ELR (cell line): ENCODE measurements at places on chromosomes 16 and 17.

DNA sequence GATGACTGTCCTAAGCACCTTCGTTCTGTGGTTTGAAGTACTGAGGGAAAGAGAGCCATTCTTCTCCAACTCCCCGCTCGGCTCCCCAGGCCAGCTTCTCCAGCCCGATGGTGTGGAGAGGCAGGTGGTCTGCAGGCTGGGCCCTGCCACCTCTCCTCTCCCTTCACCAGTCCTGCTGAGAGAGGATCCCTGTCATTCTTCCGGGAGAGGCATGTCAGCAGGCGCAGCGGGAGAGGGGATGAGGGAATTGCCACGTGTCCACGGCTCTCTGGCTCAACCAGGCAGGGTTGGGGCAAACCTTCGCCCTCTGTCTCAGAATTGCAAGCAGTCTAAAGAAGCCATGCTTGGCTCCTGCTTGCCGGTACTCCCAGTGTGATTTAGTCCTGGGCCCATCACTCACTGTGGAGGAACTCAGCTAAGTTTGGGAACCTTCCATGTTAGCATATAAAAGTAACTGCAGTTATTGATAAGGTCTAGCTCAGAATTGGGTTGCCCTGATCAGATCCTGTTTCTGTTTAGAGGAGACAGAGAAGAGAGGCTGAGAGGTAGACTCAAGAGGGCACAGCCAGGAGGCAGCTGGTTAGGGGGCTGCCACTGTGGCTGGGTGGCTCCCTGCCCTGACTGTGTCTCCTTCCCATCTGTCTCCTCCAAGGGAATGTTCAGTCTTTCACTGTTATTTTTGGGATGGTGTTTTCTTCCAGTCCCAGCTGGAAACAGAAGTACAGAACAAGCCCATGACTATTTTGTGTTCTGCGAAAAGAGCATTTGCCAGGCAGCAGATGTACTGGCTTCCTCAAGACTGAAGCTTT, 17.4 kb downstream of the HS3ST3B1 start:
- DNase-seq = no peak

DNA sequence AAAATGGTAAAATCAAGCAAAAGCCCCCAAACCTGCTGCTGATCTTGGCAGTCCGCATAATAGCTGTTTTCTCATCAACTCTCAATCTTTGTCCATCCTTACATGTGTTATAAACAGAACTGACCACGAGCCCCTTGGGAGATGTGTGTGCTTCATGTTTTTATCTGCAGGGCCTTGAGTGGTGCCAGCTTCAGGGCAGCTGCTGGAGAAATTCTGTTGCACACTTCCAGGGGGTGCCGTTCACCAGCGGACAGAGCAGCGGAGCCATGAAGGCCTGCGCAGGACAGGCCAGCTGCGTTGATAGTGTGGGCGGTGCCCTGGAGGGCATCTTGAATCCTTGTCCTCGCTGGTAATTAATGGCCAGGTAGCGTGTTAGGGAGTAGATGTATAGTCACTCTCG, 20.1 kb downstream of the MPRIP start:
- no peak for DNase-seq

GRCh38 chr17:46184696-46185095, 8.5 kb downstream of the KANSL1 start:
- no peak for DNase-seq

- peak; percentile 69 for DNase-seq
Observed at GRCh38 chr17:66625311-66625767, 209.6 kb upstream of the CACNG5 start.

GRCh38 chr16:80663078-80663477, 122.3 kb downstream of the DYNLRB2 start:
- no peak for DNase-seq

DNA sequence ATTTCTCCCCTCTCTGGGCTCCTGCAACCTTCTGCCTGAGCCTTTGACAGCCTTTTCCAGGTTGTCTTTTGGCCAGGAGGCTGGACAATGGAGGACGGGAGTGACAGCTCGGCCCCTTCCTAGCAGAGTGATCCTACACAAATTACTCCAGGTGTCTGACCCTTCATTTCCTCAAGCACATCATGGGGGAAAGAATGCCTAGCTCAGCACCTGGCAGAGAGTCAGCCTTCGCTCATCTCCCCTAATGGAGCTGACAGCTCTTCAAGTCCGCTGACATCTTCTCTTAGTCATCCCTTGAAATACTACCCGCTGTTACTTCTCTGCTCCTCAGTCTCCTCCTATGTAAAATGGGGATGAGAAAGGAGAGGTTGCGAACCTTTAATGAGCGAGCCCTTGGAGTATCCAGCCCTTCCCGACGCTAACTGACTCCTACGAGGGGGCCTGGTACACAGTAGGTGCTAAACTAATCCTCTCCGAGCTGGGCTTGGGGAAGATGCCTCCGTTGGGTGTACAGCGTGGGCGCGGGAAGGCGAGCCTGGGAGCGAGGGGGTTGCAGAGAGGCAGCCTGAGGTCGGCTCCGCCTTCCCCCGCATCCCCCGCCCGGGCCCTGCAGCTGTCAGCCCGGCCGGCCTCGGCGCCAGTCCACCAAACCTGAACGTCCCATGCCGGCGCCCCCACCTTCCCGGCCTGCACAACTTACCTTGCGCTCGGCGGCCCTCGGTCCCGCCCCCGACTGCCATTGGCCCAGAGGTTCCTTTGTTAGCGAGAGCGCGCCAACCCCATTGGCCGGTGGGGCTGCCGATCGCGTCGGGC, 480 bp upstream of the MPRIP start:
- peak; percentile 98 for DNase-seq

GRCh38 chr17:66678827-66679226, 156.1 kb upstream of the CACNG5 start:
- no peak for DNase-seq

DNA sequence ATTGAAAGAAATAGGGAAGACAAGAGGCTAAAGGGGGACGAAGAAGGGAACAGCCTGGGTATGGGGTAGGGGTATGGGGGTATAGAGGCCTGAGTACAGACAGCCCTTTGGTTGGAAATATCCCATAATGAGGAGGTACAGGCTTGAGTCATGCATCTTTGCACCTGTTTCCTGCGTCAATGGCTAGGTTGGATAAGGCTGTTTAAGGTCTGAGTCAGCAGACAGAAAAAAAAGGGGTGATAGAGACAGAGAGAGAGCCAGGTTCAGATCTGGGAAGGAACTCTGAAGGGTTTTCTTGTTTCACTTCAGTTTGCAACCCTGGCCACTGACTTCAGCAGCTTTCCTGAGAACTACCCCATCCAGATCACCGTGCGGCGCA, 8.5 kb downstream of the FNDC8 start:
- peak; percentile 47 for DNase-seq

DNA sequence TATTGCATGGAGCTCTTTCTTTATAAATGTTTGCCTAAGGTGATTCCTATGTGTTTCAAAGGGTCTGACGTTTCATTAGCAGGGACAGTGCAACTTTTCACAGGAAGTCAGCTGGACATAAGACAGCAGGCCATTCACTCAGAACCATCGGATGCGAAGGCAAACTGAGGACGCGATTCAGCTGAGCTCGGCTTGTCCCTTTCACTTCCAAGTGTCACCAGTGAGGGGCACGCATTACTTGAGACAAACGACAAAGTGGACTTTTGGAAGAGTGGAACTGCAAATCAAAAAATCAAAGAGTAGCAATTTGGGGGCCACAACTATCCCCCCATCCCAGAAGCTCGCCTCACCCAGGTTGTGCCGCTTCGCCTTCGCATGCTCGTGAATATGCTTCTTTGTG, 14.6 kb downstream of the USP22 start:
- no peak for DNase-seq

DNA sequence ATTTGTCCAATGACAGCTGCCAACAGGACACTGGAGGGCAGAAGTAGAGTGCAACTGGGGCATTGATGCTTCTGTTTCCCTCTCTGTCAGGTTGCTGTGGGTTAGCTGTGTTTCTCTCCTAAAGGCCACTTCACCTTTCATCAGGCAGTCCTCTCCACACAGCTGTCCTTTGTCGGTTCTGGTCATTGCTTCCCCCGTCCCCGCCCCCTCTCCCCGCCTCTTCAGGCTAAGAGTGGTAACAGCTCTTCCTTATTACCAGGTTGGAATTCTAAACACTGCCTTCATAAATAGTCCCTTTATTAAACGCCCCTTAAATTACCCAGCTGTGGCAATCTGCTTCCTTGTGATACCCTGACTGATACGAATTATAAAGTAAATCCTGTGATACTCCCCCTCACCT, 31.8 kb upstream of the NSRP1 start:
- DNase-seq = no peak

DNA sequence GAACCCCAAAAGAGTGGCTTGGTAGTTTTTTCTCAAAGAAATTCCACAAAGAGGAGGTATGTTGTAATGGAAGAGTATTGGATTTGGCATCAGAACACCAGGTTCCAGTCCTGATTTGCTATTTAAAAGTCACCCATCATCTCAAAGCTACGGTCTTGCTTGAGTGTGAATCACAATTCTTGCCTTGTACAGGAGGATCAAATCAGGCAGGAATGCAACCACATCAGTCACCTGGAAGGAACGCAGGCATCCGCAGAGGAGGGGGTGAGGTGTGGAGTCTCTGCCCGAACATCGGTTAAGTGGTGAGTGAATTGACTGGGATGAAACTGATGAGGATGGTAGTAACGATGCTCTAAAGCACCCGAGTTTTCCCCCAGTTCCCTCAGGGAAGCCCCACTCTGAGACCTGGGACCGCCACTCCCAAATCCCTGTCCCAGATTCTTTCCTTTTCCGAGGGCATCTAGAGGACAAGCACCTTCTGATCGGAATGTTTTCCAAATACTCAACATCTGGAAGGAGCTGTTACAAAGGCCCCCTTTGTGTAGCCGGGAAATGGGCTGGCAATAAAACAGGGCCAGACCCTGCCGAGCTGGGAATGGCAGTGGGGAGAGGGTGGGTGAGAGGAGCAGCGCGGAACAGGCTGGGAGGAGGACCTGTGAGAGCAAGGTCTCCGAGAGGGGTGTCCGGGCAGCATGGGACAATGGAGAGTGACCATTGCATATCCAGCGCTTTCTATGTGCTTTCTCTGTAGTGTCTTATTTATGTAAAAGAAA, 469.6 kb downstream of the SLC39A11 start:
- no peak for DNase-seq

DNA sequence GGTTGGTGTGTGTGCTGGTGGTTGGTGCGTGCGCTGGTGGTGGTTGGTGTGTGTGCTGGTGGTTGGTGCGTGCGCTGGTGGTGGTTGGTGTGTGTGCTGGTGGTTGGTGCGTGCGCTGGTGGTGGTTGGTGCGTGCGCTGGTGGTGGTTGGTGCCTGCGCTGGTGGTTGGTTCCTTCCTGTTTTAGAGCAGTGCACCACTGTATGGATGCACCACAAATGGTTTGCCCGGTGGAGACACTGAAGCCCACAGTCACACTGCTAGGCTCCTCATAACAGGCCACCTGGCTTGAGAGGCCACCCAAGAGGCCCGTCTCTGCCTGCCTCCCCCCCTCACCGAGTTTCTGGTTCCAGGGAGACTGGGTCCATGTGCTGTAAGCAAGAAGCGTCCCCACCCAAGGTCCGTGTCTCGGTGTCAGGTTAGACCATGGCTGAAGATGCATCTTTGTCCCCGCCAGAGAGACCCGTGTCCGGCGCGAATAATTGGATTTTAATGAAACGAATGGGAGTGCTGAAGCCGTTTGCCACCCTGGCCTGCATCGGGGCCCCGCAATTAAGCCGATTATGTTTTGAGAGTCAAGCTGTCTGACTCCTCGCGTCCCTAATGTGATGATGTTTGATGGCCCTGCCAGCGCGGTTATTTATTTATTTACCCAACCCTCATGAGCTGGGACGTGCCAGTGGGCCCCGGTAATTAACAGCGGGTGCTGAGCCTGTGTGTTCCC, 161.3 kb upstream of the GSE1 start:
- DNase-seq = no peak

- no peak for DNase-seq
Observed at GRCh38 chr16:88702371-88703210, 3.6 kb downstream of the RNF166 start.

- peak; percentile 58 for DNase-seq
Observed at GRCh38 chr17:79789943-79790804, 6.7 kb downstream of the CBX8 start.

DNA sequence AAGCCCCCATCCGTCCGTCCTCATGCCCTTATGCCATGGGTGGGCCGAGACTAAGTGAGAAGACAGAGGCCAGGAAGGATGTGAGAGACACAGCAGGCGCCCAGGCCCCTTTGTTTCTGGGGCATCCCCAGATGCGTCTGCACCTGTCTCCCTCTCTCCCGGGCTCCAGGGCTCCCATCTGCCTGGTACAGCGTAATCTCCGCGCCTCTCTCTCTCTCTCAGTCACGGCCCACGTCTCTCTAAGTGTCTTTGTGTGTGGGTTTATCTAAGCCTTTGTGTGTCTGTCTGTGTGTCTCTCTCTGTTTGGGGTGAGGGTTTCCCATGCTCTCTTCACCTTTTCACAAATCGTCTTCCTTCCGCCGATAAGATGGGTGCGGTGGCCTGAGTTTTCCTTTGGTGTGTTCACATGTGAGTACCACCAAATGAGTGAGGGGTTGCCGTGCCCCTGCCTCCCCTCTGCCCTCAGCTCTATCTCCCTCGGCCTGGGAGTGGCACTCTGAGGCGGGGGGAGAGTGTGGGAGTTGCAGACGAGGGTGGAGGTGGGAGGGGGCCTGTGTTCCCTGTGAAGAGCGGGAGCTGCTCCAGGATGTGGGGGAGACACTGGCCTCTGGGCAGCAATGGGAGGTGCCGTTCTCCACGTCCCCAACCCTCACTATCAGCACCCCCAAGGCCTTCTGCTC, 25.8 kb upstream of the ABCC3 start:
- no peak for DNase-seq

- DNase-seq = no peak
Observed at GRCh38 chr16:21189311-21189710, 22.1 kb downstream of the ZP2 start.

DNA sequence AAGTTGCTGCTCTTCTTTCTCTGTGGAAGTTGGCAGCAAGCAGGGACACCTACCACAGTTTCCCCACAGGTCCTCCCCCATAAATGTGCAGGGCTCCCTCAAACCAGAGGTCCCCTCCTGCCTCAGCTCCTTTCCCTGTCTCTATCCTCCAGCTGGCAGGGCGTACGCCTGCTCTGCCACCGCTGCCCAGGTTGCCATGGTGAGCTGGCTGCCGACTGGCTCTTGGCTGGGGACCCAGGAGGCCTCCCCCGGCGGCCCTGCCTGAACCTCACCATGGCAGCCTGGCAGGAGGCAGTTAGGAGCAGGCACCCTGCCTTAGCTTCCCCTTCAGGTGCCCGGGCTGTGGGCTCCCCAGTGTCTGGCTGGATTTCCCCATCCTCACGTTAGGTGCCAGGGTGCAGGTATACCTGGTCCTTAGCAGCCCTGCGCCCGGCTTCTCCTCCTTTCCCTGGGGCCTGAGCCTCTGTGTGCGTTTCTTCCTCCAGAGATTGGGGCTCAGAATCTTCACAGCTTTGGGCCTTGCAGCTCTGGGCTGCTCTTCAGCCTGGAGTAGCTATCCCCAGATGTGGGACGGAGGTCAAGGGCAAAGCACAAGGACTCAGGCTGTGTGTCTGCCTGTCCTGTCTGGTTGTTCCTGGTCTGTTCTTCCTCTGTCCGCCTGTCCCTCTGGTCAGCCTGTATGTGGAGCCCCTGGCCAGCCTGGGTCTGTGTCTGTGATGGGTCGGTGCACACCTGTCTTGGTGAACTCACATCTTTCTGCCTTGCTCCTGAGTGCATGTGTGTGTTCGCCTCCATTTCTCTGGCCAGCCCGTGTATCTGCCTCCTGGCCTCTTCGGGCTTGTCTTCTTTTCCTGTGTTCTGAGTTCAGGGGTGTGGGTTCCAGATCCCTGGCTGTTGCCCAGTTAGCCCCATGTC, 15.7 kb downstream of the GJD3 start:
- no peak for DNase-seq
